ENCODE measurements at places on chromosomes 1 and 21. TPM values are rescaled to one million over a fixed set of nuclear protein-coding genes. Genes with fewer than 3 reads are reported as not detected.

The TMEM240 gene
- 0.28 TPM for total RNA-seq

DNA sequence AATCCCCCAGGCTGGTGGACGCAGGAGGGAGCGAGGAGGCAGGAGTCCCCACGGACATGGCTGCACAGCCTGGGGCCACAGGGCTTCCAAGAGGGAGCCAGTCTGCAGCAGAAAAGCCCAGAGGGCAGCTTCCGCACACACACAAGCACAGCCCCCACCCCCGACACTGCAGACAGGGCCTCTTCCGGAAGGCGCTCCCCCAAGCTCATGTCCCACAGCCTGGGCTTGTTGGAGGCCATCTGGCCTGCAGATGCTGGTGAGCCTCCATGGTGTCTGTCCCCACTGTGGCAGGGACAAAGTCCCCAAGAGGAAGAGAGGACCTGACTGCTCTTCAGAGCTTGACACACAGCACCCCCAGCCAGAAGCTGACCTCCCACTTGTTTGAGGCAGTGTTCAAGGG is 13.4 kb upstream of the KIAA1614 start:
- no peak for DNase-seq

DNA sequence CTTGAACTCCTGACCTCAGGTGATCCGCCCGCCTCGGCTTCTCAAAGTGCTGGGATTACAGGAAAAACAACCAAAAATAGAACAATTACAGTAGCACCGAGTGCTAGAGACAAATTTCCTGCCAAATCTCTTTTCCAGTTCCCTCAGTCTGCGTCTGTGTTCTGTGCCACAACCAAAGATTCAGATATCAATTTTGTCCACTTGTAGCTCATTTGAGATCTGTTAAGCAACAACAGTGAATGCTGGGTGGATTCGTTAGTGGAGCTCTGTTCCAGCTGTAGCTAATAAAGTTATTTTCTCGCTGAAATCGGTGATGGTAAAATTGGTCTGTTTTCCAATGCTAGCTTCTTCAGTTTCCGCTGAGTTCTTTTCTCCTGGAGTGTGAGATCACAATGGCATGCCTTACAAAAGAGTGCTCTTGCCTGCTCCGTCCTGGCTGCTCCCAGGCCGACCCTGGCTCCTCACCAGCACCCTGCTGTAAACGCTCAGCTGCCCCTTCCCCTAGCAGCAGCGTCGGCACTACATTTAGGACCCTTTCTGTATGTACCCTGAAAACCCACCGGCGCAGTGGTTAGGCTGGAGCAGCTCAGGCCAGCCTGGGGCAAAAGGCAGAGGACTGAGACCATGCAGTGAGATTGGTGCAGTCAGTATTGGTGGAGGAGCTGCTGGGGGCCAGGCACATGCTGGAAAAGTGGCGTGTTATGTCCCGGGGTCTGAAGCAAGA is 395.4 kb downstream of the KIF26B start:
- no peak for DNase-seq

GRCh38 chr1:32695098-32695904 is 7.3 kb downstream of the SYNC start:
- no peak for DNase-seq

- no peak for DNase-seq
Observed at GRCh38 chr21:34613679-34614627, 960 bp downstream of the RCAN1 start.

DNA sequence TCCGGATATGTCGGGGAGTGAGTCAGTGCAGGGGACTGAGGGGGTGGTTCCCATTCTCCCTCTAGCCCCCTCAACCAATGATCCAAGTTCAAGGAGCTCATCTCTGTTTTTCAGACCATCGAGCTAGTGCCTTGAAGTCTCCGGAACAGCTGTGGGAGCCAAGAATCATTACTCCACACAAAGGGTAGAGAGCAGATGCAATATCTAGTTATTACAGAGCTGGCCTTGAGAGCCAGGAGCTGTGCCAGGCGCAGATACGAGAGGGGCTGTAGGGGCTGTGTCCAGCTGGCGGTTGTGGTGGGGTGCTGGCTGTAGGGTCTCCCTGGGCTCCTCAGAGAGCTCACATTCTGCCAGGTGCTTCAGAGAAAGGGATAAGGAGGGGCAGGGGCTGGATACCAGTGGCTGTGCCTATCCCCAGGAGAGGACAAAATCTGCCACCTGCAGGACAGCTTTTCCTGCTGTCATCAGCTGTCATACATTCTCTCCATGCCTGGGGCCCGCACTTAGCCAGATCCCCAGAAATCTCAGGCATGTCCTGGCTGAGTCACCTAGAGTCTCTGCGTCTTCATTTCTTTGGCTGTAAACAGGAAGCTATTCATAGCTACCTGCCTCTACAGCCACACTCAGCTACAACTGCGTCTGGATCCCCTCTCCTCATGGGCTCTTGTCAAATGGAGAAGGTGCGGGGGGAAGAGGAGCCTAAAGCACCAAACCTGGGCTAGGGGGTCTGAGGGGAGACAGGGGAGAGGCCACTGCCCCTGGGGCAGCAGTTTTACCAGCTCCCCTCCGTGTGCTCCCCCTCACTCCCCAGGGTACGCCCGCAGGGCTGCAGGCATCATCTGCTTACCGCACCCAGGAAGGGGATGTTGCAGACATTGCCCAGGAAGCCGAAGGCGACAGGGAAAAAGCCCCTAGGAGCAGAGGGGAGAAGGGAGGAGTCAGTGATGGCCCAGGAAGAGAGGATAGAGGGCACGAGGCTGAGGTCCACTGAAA is 2.4 kb upstream of the KISS1 start:
- peak; percentile 80 for DNase-seq

DNA sequence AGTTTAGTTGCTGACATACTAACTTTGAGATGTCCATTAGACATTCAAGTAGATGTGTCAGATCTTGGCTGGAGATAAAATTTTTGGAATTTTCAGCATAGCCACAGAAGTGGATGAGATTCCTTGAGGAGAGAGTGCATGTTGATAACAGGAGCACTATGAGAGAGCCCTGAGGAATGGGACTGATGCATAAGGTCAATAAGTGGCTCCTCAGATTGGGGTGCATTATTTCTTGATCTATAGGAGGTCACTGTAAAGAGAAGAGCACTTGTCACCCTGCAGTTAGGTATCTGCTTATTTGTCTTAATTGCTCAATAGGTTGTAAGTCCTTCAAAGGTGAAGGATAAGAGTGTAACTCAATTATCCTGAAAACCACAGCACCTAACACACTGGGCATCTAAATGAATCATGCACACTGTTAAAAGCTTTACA is 52.0 kb upstream of the TACSTD2 start:
- no peak for DNase-seq

- DNase-seq = no peak
Observed at GRCh38 chr1:94821636-94822305, 1.6 kb downstream of the SLC44A3 start.

GRCh38 chr1:244205171-244205570 is 154.1 kb downstream of the ZBTB18 start:
- no peak for DNase-seq

The RAP1GAP gene
- 1.0 TPM for total RNA-seq

GRCh38 chr1:94796266-94796665 is 23.9 kb upstream of the SLC44A3 start:
- no peak for DNase-seq

The ZNF436 gene
- total RNA-seq = 11.8 TPM

GRCh38 chr1:88768816-88769215 is 84.7 kb downstream of the PKN2 start:
- DNase-seq = no peak

GRCh38 chr1:244231193-244231571 is 180.1 kb downstream of the ZBTB18 start:
- DNase-seq = no peak

The EXTL2 gene
- 13.5 TPM for total RNA-seq

Data from foreskin keratinocyte (primary cell).